ENCODE measurements at places on chromosomes 7 and 10. TPM values are rescaled to one million over a fixed set of nuclear protein-coding genes. Genes with fewer than 3 reads are reported as not detected.

DNA sequence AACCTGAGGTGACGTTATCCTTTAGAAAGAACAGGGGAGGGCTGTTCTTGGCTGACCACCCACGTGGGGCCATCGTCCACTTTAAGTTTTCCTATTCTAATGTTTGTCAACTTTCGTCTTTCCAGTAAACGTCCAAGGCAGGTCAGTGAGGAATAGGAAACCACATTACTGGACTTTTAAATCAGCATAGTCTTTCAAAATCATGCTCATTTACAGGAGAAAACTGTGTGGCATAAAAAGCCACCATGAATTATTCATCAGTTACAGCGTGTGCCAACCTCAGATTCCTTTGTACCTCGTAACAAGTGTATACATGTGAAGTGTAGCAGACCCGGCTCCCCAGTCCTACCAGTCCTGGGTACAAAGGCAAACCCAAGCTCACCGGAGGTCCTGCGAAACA is 25.1 kb upstream of the ABLIM1 start:
- no peak overlapping the region for H3K4me3 ChIP-seq
- no peak for DNase-seq
- no peaks in the 10 kb centered on the region for H3K27me3 ChIP-seq

GRCh38 chr7:91636129-91636724 is 244.3 kb downstream of the MTERF1 start:
- no peaks in the 10 kb centered on the region for H3K36me3 ChIP-seq
- no peaks in the 10 kb centered on the region for H3K4me1 ChIP-seq
- no peak for DNase-seq
- H3K27ac ChIP-seq, result no peak overlapping the region
- H3K27me3 ChIP-seq, result no peaks in the 10 kb centered on the region

BTBD16 gene
- total RNA-seq, result not detected

SOSTDC1 gene
- total RNA-seq, result under 0.01 TPM

LRIT1 gene
- total RNA-seq, result not detected

DNA sequence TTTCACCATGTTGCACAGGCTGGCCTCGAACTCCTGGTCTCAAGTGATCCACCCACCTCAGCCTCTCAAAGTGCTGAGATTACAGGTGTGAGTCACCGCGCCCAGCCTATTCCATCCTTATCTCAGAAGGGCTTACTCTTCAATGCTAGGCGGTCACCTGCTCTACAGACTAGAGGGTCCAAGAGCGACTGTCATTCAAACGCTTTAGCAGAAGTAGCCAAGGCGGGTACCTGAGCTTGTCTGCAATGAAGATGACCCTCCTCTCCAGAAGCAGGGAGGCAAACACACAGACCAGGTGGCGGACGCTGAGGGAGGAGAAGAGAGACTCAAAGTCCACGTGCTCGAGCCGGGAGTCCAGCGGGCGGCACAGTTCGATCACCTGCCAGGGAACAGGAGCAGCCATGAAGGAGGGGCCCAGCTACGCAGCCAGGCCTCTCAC is 65.1 kb upstream of the MKRN1 start:
- H3K27me3 ChIP-seq, result no peaks in the 10 kb centered on the region
- H3K4me1 ChIP-seq, result peaks cover 13% of the 10 kb centered on the region

All from IMR-90 (cell line).